ENCODE measurements at places on chromosomes 16 and 17.

- DNase-seq = no peak
Measured at GRCh38 chr16:8519643-8520042, 70.7 kb downstream of the TMEM114 start.

- DNase-seq = no peak
Measured at GRCh38 chr16:10253409-10253808, 71.2 kb upstream of the GRIN2A start.

- no peak for DNase-seq
Measured at GRCh38 chr16:74249254-74249653, 47.4 kb upstream of the PSMD7 start.

- no peak for DNase-seq
Measured at GRCh38 chr17:34377078-34377823, 14.2 kb upstream of the CCL1 start.

GRCh38 chr17:13753771-13754170 is 152.0 kb upstream of the HS3ST3A1 start:
- DNase-seq = no peak

DNA sequence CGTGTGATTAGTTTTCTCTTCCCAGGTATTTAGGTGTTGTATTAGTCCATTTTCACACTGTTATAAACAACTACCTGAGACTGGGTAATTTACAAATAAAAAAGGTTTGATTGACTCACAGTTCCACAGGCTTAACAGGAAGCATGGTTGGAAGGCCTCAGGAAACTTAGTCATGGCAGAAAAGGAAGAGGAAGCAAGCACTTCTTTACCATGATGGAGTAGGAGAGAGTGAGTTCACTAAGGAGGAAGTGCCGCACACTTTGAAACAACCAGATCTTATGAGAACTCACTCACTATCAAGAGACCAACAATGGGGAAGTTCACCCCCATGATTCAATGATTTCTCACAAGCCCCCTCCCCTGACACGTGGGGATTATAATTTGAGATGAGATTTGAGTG is 1343.7 kb upstream of the GOT2 start:
- DNase-seq = no peak

DNA sequence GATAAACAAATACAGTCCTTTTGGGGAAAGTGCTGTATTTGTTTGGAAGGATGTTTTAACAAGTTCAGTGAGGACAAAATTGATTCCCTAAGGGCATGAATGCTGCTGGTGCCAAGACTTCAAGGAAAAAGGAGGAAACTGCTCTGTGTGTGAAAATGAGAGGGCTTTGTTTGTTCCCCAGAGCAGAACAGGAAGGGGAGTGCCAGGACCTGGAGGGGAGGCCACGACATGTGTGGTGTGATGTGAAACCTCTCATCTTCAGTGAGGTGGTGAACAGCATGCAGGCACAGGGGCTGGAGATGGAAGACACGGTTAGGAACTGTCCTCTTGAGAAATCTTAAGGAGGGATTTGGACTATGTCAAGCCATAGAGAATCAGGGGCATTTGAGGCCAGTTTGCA is 46.6 kb upstream of the GRIN2A start:
- DNase-seq = no peak

DNA sequence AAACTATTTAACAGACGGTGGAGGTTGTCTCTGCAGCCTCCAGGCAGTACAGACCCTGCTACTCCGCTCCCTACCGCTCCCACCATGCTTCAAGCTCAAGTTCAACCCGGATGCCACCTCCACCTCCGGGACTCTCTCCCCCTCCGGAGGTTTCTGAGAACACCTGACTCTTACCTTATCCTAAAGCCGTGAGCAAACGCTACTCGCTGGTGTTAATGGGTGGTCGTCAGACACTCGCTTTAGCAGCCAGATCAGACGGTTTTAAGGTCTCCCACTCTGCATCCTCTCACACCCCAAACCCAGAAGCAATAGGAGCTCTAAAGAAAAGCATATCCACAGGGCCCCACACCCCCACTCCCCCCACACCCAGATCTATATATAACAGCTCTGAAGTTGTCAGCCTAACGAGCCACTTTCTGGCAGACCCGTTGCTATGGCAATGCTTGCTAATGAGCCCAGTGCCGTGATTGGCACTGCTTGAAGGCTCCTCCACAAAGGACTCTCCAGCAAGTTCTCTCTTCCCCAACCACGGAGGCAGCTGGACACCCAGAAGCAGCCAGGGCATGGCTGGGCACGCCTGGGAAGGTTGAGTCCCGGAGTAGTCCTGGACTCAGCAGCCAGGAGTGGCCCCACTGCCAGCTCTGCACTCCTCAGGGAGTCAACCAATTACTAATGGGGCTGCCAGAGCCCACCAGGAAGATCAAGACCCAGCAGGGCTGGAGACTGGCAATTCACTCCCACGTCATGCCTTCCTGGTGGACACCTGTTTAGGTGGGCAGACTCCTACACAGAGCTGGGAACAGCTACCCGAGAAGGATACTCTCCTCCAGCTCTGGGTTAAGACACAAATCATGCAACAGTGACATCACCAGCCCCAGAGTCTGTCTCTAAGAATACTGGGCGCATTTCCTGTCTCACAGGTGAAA is 121.2 kb upstream of the RCVRN start:
- no peak for DNase-seq

DNA sequence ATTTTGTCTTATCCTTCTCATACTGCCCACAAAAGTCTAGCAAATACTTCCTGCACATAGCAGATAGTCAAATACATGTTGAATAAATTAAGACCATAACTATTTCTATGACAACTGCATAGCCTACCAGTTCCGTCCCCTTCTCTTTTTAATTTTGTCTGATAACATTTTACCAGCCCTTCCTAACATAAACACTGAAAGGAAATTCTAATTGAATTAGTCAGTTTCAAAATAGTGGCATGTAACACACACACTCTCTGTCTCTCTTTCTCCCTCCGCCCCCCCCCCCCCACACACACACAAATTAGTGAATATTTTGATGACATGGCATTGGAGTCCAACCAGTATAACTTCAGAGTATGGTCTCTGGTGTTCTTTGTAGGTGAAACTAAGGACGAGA is 41.8 kb downstream of the TNRC6C start:
- no peak for DNase-seq

DNA sequence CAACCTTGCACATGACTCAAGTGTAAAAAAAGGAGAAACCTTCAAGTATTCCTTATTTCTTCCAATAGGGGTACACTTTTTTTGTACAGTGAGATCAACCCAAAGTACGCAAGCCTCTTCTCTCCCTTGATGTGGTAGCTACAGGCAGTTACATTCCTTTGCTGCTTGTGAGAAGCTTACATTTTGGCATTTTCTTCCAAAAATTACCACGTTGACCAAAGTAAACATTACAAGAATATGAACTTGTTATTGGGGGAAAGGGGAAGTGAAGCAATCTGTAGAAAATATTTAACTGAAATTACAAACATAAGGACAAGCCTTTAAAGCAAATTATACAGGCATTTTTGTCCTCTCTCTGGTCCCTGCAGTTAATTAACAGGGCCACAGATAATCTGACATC is 97.0 kb upstream of the TOB1 start:
- DNase-seq = no peak

DNA sequence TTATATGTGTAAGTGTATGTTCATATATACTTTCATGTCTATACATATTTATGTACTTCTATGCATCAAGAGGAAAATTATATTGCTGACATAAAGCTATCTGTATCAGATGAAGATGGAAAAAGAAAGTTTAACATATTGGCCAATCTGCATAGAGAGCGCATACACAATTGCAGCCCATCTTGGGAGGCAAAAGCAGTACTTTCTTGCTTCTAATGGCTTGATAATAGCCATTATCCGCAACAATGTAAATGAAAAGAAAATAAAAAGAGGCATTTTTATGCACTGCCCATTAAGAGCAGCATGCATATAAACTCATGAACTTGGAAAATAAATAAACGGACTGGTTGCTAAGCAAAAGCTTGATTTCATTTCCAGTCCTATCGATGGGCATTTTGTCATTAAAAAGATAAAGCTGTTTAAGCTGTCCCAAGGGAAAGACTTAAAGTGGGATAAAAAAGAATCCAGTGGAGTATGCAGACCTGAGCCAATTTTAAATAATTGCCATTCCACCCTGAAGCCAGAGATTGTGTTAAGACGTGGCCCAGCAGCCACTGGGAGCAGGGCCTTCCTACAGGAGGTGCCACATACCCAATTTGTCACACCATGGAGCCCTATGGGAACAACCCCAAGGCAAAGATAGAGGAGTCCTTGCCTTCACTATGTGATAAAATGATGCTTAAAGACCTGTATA is 183.6 kb upstream of the CDH11 start:
- no peak for DNase-seq

GRCh38 chr17:32564325-32564724 is 77.5 kb downstream of the CDK5R1 start:
- no peak for DNase-seq

GRCh38 chr17:1227917-1228780 is 42.1 kb upstream of the BHLHA9 start:
- no peak for DNase-seq

- DNase-seq = no peak
Measured at GRCh38 chr16:57639172-57639887, 10.9 kb downstream of the ADGRG1 start.
